ENCODE measurements at places on chromosomes 7 and 10. TPM values are rescaled to one million over a fixed set of nuclear protein-coding genes. Genes with fewer than 3 reads are reported as not detected.

The EPO gene
- total RNA-seq, result not detected

The SPACDR gene
- 0.68 TPM for total RNA-seq

The LEP gene
- total RNA-seq, result not detected

The SLC16A12 gene
- total RNA-seq, result 0.05 TPM

The GCK gene
- not detected for total RNA-seq

The VSIR gene
- 34.4 TPM for total RNA-seq

The TMEM225B gene
- 1.2 TPM for total RNA-seq

The KAZALD1 gene
- total RNA-seq, result 2.7 TPM

All from A549 treated with CORT108297 at 1 μM for 4 hours (cell line).